ENCODE measurements at places on chromosomes 2 and 18.

- DNase-seq, result no peak
Observed at GRCh38 chr2:161418715-161419637, 2.9 kb downstream of the TBR1 start.

DNA sequence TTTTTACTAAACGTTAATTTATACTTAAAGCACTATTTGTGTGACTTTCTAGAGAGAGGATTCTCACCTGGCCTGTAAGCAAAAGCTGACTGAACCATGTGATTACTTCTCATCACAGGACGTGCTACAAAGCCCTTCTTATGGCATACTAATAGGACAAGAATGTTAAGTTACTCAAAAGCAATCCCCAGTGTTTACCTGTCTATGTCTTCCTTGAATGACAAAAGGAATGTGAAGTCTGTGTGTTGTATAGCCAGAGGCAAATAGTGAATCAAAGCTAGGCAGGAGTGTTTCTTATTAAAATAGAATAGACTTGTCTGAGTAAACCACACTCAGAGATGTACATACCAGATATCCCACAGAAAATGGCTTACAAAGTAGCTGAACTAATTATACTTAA, 1465.5 kb downstream of the SUCLG1 start:
- no peak for DNase-seq

- no peak for DNase-seq
Observed at GRCh38 chr2:86189782-86190416, 5.4 kb downstream of the IMMT start.

- peak; percentile 34 for DNase-seq
Observed at GRCh38 chr2:241049739-241050623, 51.6 kb downstream of the SNED1 start.

DNA sequence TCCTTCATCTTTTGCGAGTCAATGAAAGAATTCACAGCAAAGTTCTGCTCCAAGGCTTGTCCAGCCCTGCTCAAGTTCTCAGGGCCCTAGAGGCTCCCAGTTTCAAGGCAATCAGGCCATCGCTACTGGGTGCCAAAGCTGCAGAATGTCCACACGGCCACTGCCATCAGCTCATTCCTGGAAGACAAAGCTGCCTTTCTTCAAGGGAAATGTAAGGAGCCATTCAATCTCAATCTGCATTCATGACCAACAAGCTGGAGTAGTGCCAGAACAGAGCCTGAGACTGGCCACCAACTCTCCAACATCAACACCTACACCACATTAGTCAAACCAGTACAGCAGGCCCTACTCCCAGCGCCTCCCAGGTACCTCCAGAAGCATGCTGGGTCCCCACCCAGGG, 202.2 kb downstream of the TCF4 start:
- no peak for DNase-seq

GRCh38 chr2:41448221-41448620, 599.6 kb upstream of the PKDCC start:
- DNase-seq, result no peak

Data from sigmoid colon (tissue), 7 donors.